ENCODE measurements at places on chromosomes 1 and 21. TPM values are rescaled to one million over a fixed set of nuclear protein-coding genes. Genes with fewer than 3 reads are reported as not detected.

The CENPF gene
- total RNA-seq: 6.3 TPM

The SPRR3 gene
- total RNA-seq: not detected

The MMEL1 gene
- total RNA-seq: 0.16 TPM

The AIRE gene
- not detected for total RNA-seq

The LENEP gene
- total RNA-seq: not detected

The ETV3L gene
- total RNA-seq: not detected

The BMP8B gene
- under 0.01 TPM for total RNA-seq

The CYP4B1 gene
- not detected for total RNA-seq

The DEPDC1 gene
- 0.34 TPM for total RNA-seq

The FAM177B gene
- total RNA-seq: not detected

The SLC22A15 gene
- total RNA-seq: 2.7 TPM

The TMCO1 gene
- total RNA-seq: 41.7 TPM

The KDM1A gene
- total RNA-seq: 88.2 TPM

The SAMD13 gene
- total RNA-seq: 0.94 TPM

The CFAP126 gene
- total RNA-seq: not detected

The TNFSF4 gene
- 1.3 TPM for total RNA-seq

The NHLH2 gene
- under 0.01 TPM for total RNA-seq

The LPAR3 gene
- 21.6 TPM for total RNA-seq

The C8B gene
- not detected for total RNA-seq

The PBXIP1 gene
- 115 TPM for total RNA-seq

The LRRC3 gene
- under 0.01 TPM for total RNA-seq

The TAS1R1 gene
- total RNA-seq: 0.17 TPM

The EXTL1 gene
- 0.47 TPM for total RNA-seq

The LCE3D gene
- total RNA-seq: not detected

The TSPEAR gene
- not detected for total RNA-seq

The ADAM30 gene
- not detected for total RNA-seq

The C1QTNF12 gene
- 2.8 TPM for total RNA-seq

The ATP1A2 gene
- total RNA-seq: 0.16 TPM

The AMY1C gene
- total RNA-seq: not detected

The TLCD4 gene
- 0.16 TPM for total RNA-seq

The SLC44A5 gene
- 0.09 TPM for total RNA-seq

The PEX10 gene
- total RNA-seq: 28.5 TPM

The DMRTB1 gene
- not detected for total RNA-seq

The ELAPOR1 gene
- total RNA-seq: 0.95 TPM
